ENCODE measurements at places on chromosomes 3 and 15. TPM values are rescaled to one million over a fixed set of nuclear protein-coding genes. Genes with fewer than 3 reads are reported as not detected.

SELENOK gene
- total RNA-seq, result 69.7 TPM

DHX30 gene
- total RNA-seq, result 51.2 TPM

GPR160 gene
- total RNA-seq, result 206 TPM

GMNC gene
- not detected for total RNA-seq

ACKR2 gene
- 6.3 TPM for total RNA-seq

ARL13B gene
- total RNA-seq, result 3.3 TPM

FMN1 gene
- total RNA-seq, result 57.8 TPM

ADCY5 gene
- total RNA-seq, result 23.3 TPM

CLDN18 gene
- not detected for total RNA-seq

KAT2B gene
- 45.8 TPM for total RNA-seq

ARPP19 gene
- 37.7 TPM for total RNA-seq

TMEM45A gene
- total RNA-seq, result 0.66 TPM

TRPC1 gene
- 2.8 TPM for total RNA-seq

CCDC39 gene
- total RNA-seq, result not detected

PROS1 gene
- 15.7 TPM for total RNA-seq

GRCh38 chr3:117045143-117045542 is 335.6 kb downstream of the TUSC7 start:
- no peak for DNase-seq

DNA sequence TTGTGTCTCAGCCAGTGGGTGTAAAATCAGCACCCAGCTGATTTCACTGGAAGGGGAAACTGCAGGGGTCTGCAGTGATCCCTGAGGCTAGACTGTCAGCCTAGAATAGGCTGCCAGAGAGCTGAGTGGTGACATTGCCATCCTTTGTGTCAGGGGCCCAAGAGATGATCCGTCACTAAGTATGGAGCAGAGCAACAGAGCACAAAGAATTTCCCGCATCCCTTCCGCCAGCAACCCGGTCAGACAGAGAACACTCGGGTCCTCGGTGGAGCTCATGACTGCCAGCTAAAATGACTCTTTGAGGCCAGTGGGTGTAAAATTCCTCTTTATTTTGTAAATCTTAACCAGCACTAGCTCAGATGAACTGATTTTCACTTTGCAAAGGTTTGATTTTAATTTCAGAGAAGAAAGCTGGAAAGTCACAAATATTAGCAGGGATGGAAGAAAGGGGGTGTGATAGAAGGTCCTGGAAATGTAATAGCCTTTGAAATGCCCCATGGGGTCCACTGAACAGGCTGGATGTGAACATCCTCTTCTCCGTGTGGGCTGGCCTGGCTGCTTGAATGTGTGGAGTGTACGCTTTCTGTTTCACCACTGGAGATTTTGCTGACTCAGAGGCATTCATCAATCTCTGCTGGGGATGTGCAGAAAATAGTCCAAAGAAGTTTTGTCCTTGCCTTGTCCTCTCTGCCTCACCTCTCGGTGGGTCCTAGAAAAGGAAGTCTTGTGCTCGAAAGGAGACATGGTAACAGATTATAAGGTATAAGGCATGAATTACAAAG is 138.8 kb downstream of the SV2B start:
- DNase-seq, result no peak

DNA sequence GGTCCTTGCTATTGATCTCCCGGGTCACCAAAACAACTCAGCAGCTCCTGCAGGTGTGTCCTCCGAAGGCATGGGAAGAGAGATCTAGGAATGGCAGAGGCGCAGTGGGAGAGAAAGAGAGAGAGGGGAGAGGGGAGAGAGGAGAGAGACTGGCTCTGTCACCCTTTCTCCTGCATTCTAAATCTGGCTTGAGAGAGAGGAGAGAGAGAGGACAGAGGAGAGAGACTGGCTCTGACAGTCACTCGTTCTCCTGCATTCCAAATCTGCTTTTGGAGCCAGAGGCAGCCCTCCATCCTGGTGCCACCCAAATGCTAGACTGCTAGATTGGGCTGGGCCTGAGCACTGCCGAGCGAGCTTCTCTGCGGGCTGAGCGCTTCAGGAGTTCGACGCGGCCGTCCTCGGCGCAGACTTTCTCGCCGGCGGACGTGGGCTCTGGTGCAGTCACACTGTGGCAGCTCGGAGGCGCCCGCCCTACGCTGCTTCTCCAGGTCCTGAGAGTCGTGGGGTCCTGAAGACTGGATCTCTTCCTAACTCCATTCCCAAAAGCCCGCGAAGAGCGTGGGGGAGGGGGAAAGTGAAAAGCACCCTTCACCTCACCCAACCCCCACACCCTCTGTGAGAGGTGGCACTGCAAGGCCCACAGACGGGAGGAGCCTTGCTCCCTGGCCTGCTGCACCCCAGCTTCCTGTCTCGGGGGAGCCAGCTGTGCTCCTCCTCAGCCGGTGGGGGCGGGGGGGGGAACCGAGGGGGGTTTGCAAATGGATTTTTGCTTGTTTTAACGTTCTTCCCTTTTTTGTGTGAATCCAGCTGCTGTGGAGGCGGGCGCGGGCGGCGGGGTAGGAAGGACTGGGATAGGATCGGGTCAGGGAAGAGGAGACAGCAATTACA is 222.3 kb downstream of the MEIS2 start:
- no peak for DNase-seq

GRCh38 chr15:69853544-69853951 is 244.2 kb downstream of the TLE3 start:
- no peak for DNase-seq

DNA sequence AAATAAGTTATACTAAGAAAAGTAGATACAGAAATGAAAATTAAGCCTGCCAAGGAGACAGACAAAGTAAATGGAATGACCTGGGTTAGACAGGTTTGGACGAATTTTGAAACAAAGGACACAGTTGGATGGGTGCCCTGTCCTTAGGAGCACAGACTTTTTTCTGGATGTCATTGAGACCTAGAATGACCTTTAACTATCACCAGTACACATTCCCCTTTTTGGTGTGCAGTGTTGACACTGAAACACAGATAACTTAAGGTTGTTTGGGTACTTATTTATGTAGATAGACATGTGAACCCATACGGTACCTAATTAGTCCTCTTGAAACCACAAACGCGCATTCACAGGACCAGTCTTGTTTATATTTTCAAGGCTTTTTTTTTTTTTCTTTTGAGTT is 86.7 kb downstream of the PPARG start:
- DNase-seq, result no peak

DNA sequence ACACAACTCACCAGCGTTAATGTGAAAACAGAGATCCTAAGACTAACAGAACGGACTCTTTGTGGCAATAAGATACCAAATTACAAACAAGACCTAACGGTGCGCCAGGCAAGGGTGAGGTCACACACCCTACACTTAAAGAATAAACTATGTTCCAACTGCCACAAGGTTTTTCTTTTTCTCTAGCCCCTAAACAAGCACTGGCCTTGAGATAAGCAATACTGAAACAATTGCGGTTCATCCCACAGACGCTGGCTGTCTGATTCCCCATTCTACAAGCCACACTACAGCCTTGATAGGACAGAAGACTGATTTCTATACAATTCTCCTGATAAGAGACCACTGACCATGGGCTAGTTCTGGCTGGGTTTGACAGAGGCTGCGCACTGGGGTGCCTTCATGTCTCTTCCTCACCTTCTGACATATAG is 20.5 kb upstream of the LIMD1 start:
- DNase-seq, result no peak

GRCh38 chr3:171960159-171960558 is 79.2 kb upstream of the FNDC3B start:
- no peak for DNase-seq

DNA sequence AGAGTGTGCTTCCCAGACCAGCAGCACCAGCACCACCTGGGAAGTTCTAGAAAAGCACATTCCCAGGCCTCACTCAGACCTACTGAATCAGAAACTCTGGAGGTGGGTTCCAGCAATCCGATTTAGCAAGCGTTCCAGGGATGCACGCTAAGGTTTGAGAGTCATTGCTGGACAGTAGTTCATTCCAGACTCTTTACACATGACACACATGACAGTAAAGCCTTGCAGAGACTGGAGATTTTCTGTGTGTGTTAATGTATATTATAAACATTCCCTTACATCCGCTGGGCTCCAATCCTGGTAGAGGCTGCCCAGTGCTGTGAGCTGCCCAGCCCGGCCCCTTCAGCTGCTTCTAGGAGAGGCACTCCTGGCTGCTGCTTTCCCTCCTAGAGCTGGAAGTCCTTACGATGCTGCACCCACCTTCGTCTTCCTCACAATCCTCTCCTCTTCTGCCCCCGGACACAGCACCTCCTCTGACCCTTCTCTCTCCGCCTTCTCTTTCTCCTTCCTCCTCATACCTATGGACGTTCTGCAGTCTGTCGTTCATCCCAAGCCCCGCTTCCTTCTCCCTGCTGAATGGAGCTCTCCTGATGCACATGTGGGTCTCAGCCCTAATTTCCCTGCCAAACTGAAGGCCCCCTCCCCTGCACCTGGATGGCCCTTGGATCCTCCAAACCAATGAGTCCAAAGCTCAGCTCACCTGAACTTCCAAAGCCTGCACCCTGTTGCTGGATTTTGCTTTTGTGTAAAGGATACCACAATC is 44.4 kb downstream of the ITGA11 start:
- no peak for DNase-seq

GRCh38 chr15:69491038-69491505 is 38.5 kb downstream of the RPLP1 start:
- DNase-seq, result no peak

DNA sequence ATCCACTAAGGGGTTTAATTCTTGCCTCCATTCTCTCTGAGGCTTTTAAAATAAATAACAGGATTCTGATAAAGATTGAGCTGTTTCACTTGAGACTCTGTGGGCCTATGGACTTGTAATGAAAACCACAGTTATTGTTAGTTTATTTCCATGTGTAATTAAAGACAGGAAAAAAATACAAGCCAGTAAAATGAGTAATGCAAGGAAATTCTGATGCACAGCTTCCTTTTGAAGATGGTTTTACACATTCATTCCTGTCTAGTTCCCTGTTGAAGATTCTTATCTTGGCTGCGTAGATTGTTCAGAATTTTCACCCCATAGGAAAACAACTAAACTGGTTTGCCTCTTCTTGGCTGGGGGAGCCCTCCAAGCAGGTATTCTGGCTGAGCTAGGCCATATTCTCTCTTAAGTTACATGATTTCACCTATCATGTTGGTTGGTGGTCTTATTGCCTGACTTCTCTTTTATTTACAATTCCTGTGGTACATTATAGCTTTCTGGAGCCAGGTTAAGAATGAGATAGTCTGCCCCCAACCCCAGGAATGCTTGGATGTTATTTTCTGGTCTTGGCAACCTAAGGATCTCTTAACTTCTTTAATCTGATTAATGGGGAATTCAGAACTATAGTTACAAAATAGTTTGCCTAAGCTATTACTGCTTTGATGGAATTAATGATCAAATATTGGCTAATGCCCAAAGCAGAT is 67.6 kb downstream of the MITF start:
- DNase-seq, result no peak

GRCh38 chr15:73936588-73937290 is 10.5 kb downstream of the LOXL1 start:
- no peak for DNase-seq

DNA sequence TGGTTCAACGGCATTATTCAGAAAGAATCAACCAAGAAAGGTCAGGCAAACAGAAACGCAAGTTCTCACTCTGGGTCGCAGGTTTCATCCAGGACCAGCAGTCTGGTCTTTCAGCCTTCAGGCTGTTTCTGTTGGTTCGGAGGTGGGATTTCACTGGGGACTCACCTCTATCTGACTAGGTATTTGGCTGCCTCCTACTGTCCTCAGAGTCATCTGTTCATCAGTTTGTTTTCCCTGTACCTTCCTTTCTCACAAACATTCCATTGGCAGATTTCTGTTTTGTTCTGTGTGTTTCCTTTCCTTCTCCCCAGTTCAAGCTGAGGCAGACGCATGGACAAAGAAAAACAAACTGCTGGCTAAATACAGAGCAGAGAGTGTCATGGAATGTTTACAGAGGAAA is 1046.6 kb upstream of the CFAP20DC start:
- no peak for DNase-seq

GRCh38 chr3:138367911-138368310 is 19.5 kb downstream of the MRAS start:
- DNase-seq, result no peak

DNA sequence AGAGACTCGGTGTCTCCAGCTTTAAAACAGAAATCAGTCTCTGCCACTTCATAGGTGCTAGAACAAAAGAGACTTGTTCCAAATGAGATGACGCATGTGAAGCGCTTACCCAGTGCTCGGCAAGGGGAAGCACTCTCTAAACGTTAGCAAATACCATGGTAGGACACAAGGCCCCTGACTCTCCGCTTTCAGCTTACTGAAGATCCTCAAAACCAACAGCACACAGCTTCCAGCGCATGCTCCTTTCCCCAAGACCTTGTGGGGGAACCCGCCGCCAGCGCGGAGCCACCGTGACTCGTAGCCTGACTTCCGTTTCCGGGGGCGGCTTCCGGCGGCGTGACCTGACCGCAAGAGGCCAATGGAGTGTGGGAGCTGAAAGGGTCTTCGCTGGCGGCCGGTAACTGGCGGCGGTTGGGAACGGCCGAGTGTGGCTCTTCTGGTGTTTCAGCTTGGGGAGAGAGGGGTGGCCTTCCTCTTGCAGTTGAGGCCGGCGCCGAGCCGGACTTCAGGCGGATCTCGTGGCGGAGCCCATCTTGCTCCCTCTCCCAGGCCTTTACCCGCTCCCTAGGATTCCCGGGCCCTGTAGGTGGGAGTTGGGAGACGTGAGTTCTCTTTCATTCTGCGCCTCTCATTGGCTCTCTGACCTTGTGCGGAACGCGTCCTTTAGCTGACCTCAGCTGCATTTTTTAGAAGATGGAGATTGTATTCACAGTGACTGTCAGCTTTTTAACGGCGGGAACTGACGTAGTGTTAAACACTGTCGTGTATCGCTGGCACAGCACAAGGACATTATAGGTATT is at the start of gene THUMPD3:
Gene THUMPD3, plus strand, starts transcription at position 324 of the 800 bp plus-strand sequence. CDS start 2,015 bp downstream, outside the sequence.
- DNase-seq, result peak; percentile 96

DNA sequence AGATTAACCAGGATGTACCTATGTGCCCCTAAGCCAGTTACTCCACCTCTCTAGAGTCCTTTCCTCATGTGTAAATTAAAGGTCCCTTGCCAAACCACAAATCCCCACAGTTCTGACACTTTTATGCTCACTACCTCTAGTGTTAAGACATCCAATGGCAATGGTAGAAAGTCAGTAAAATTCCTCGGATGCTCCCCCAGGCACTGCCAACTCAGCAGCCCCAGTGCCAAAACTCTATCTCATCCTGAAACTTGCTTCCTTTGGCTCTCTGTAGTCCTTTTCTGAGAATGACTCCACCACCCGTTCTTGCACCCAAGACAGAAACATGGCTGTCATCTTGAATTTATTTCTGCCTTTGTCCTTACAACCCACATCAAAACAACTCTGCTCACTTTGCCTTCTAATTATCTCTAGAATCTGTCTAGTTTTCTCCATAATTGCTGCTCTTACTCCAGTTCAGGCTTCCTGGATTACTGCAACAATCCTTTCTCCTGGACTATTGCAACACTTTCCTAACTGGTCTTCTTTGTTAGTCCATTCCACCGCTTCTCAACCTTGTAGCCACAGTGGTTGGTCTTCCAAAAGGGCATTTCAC is 41.6 kb downstream of the MB21D2 start:
- no peak for DNase-seq

- DNase-seq, result no peak
These were observed 265.3 kb upstream of the POU1F1 start for GRCh38 chr3:87541723-87542122.

- no peak for DNase-seq
These were observed 194.7 kb downstream of the ADAMTS9 start for GRCh38 chr3:64493149-64493548.

GRCh38 chr3:120554812-120555606 is 41.1 kb upstream of the NDUFB4 start:
- no peak for DNase-seq

- DNase-seq, result peak; percentile 86
These were observed at the start of gene CNTN4 for GRCh38 chr3:2098398-2099027. CNTN4 (plus strand) TSS chr3:2098866.

GRCh38 chr15:20672470-20672869 is 130.9 kb upstream of the GOLGA6L6 start:
- DNase-seq, result no peak

GRCh38 chr3:109265295-109265694 is 51.0 kb downstream of the DPPA2 start:
- DNase-seq, result no peak
